ENCODE measurements at places on chromosomes 2 and 18. TPM values are rescaled to one million over a fixed set of nuclear protein-coding genes. Genes with fewer than 3 reads are reported as not detected.

GRB14 gene
- 0.17 TPM for total RNA-seq

PXDN gene
- 73.5 TPM for total RNA-seq

TWSG1 gene
- 471 TPM for total RNA-seq

MC5R gene
- not detected for total RNA-seq

CD207 gene
- total RNA-seq = not detected

SMAD2 gene
- total RNA-seq = 50.8 TPM

LBX2 gene
- 3.8 TPM for total RNA-seq

NEB gene
- under 0.01 TPM for total RNA-seq

GNAL gene
- total RNA-seq = 0.69 TPM

TRAPPC12 gene
- total RNA-seq = 74.4 TPM

SULT1C4 gene
- total RNA-seq = not detected

PDE11A gene
- total RNA-seq = 0.09 TPM

CRYGC gene
- not detected for total RNA-seq

IL36A gene
- not detected for total RNA-seq

CHRNG gene
- not detected for total RNA-seq

ANKRD62 gene
- total RNA-seq = not detected

CRACDL gene
- total RNA-seq = not detected

THSD7B gene
- total RNA-seq = not detected

DNER gene
- 2.8 TPM for total RNA-seq

KCNG3 gene
- not detected for total RNA-seq

HOXD13 gene
- not detected for total RNA-seq
